ENCODE measurements at places on chromosomes 4 and X.

GRCh38 chr4:96009427-96010119 is 169.7 kb downstream of the PDHA2 start:
- DNase-seq = no peak

DNA sequence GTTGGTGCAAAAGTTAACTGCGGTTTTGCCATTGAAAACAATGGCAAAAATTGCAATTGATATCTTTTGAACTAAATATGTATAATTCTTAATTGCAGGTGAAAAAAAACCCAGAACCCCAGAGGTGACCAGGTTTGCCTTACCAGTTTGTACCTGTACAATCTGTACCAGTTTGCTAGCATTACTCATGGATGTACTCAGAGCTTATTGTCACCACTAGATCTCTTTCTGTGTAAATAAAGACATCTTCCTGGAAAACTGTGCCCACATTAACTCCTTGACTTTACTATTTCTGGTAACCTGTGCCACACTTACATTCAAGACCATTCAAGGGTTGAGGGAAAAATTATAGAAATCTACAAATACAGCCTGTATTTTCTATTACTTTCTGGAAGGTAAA is 139.7 kb downstream of the ELOVL6 start:
- DNase-seq = no peak

GRCh38 chr4:26474551-26474950 is 15.7 kb downstream of the CCKAR start:
- no peak for DNase-seq

- DNase-seq = no peak
Measured at GRCh38 chr4:5801696-5802095, 90.7 kb downstream of the EVC start.

DNA sequence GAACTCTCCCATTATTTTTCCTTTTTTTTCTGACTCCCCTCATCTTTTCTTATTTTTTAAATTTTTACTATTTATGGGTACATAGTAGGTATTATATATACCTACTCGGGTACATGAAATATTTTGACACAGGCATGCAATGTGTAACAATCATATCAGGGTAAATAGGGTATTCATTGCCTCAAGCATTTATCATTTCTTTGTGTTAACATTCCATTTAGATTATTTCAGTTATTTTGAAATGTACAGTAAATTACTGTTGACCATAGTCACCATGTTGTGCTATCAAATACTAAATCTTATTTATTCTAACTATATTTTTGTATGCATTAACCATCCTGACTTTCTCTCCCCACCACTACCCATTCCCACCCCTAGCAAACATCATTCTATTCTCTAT is 33.8 kb upstream of the SLIT2 start:
- no peak for DNase-seq

GRCh38 chr4:151527699-151528098 is 118.7 kb downstream of the FHIP1A start:
- no peak for DNase-seq

DNA sequence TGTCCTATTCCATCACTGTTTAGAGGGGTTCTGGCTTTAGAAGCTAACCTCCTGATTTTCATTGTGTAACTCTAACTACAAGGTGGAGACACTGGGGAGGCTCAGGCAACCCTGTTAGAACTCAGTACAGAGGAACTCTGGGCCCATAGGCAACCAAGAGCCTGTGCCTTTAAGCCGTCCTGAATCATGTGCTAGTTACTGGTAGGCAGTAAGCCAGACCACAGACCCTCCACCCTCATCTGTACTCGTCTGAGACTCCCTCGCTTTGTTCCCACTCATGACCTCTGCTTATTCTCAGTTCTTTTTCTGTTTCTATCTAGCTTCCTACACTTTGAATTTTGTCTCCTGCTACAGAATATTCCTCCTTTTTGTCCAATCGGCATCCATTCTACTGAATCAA is 31.4 kb downstream of the TBC1D1 start:
- no peak for DNase-seq

- no peak for DNase-seq
Measured at GRCh38 chr4:18012807-18013462, 8.6 kb downstream of the LCORL start.

GRCh38 chr4:5952286-5952974 is 59.5 kb upstream of the CRMP1 start:
- DNase-seq = no peak

GRCh38 chr4:142801966-142802365 is 44.1 kb downstream of the INPP4B start:
- no peak for DNase-seq

- no peak for DNase-seq
Measured at GRCh38 chr4:41797260-41797659, 48.7 kb upstream of the PHOX2B start.

- no peak for DNase-seq
Measured at GRCh38 chr4:141220271-141220670, 424 bp upstream of the ZNF330 start.

DNA sequence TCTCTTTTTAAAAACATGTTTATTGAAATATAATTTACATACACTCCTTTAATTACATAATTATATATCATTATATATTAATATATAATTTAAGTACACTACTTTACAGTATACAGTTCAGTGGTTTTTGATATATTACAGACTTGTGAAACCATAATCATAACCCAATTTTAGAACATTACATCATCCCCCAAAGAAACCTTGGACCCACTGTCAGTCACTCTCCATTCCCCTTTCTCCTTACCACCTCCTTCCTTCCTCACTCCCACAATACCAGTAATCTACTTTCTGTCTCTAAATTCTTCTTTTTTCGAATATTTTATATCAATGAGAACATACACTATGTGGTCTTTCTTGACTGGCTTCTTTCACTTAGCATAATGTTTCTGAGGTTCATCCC is 17.9 kb upstream of the EXOSC9 start:
- DNase-seq = no peak

DNA sequence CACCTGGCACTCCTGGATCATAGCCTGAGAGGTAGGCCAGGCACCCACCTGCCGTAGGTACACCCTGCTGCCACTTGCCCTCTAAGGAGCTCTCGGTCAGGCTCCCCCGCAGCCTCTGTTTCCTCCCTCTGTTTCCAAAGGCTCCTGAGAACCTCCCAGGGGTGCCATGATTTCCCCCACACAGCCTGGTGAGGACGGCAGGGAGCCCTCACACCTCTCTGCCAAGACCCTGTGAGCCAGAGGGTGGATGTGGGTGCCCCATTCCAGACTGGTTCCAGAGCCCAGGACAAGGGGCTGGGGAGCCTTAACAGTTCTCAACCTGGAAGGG is 1.6 kb upstream of the ABLIM2 start:
- DNase-seq = no peak

GRCh38 chr4:99753931-99754330 is 62.7 kb upstream of the DAPP1 start:
- DNase-seq = no peak

DNA sequence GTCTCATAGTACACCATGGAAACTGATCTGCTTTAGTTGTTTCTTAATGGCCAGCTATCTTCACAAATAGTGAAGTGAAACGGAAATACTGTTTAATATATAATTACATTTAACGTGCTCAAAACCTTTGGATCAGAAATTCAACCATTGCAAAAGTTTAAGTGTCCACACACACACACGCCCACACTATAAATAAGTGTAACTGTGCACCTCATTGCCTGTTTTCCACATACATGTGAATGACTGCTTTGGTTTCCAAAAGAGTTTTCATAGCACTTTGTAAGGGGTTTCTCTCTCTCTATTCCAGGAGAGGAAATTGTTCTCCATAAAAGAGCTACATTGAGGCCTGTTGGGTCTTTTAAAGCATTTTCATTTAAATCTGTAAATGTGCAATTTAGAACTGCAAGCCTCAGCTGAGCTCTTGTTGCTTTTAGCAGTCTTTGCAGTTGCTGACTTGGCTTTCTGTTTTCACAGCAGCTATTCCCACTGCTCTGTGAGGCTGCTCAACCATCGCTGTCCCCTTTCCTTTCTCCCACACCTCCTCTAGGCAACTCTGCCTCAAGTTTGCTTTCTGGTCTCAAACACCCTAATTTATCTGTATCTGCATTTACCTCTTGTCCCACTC is 94.5 kb downstream of the RAPGEF2 start:
- no peak for DNase-seq

DNA sequence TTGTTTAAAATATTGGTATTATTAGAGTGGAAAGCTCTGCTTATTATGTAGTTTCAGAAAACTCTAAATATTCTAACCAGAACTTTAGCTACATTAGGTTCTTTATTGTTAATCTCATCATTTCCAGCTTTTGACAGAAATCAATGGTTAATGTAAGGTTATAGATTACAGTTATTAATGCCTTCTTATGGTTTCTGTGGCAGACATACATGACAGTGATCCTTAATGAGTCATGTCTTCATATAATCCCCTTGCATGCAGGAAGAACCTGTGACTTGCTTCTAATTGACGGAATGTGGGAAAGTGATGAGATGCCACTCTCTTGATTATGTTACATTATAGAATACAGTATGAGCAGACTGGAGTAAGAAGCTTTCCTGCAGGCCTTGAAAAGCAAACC is 23.5 kb downstream of the KLHL8 start:
- no peak for DNase-seq

GRCh38 chr4:26141911-26142638 is 178.7 kb upstream of the RBPJ start:
- DNase-seq = no peak

GRCh38 chr4:7655511-7656243 is 220.9 kb upstream of the PSAPL1 start:
- no peak for DNase-seq

DNA sequence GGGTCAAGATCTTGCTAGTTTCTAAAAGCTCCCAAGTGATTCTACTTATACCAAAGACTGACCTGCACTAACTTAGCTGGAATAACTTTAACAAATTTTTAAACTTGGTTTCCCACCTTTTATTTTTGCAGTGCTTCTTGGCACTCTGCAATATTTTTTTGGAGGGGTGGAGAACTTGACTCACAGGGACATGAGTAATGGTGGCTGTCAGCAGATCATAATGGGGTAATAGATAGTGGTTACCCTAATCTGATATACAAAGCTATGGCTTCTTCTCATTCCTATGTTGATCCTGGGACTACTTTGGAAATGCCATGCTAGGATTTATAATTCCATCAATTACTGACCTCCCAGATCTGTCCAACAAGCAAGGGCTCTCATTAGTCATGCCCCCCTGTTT is 295.7 kb downstream of the GPAT3 start:
- no peak for DNase-seq

- no peak for DNase-seq
Measured at GRCh38 chr4:2245057-2245786, 3.3 kb upstream of the HAUS3 start.

DNA sequence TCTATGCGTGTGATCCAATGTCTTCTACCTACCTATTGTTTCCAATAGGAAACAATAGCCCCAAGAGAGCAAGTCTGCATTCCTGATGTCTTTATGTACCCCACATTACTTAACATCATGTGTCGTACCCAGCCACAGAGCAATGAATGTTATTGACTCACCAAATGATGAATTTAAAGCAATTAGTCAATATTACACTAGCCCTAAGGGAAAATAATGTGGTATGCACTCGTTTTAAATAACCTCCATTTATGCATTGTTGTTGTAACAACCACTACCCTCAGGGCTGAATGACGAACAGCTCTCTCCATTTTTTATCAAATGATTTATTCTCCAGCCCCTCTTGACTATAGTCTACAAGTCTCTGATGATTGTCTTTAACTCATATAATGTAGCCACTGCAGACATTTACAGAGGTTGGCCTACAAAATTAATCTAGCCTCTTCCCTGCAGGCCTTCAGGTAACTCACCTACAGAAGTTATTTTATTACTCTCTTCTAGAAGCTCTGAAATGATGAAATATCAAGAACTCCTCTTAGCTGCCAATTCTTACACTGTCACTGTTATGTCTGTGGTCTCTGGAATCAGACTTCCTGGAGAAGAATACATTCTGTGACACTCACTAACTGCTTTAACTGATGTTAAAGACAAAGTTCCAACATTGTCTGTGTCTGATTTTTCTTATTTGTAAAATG is 601.7 kb upstream of the GRIA3 start:
- no peak for DNase-seq

GRCh38 chr4:43990963-43991362 is 457.6 kb downstream of the KCTD8 start:
- no peak for DNase-seq

DNA sequence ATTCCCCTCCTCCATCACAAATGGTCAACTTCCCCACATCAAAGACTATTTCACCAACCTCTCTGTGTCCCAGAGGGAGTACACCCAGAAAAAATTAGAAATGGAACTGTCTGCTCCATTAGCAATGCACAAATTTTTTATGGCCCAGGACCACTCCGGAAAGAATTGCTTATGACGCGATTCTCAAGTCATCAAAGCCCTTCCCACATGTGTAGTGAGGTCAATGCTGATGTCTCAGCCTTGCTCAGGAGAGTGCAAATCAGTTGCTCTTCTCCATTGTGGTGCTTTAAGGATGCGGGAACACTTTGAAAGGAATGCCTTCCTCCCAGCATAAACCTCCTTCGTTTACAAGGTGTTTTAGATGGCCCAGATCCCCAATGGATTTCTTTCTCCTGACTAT is 518.3 kb downstream of the PPARGC1A start:
- no peak for DNase-seq

- no peak for DNase-seq
Measured at GRCh38 chr4:142248946-142249345, 597.2 kb downstream of the INPP4B start.

- DNase-seq = no peak
Measured at GRCh38 chr4:164571593-164572390, 182.1 kb upstream of the SMIM31 start.

- no peak for DNase-seq
Measured at GRCh38 chr4:117421706-117422105, 336.3 kb upstream of the TRAM1L1 start.

GRCh38 chr4:123849495-123849894 is 452.9 kb downstream of the SPRY1 start:
- DNase-seq = no peak

DNA sequence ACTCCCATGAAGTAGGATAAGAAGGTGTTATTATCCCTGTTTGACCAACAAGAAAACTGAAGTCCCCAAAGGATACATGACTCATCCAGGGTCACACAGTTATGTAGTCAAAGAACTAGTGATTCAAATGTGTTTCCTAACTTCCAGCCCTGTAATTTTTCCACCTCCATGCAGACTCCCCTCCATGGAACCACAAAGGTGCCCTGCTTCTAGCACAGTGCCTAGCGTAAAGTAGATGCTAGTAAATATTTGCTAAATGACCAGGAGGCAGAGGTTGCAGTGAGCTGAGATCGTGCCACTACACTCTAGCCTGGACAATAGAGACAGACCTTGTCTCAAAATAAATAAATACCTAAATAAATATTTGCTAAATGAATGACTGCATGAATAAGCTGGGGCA is 55.8 kb downstream of the FRMPD3 start:
- DNase-seq = no peak

Measured in stimulated activated CD8-positive, alpha-beta memory T cell treated with anti-CD3 and anti-CD28 coated beads, Interleukin-15, amount 100 ng/mL, for 24 hours (primary cell).